GF-D8 (cell line): ENCODE measurements at places on chromosomes 6 and 20.
A peak's percentile ranks its signal among the peaks of the same experiment; 100 is the strongest.

- no peak for DNase-seq
Observed at GRCh38 chr6:148771896-148772554, 25.2 kb downstream of the UST start.

GRCh38 chr6:79077715-79078074, 359 bp downstream of the PHIP start:
- DNase-seq: peak; percentile 53

GRCh38 chr6:26158076-26158580, 70.9 kb downstream of the HFE start:
- DNase-seq: no peak

GRCh38 chr20:50471231-50471630, 39.0 kb upstream of the PTPN1 start:
- no peak for DNase-seq

- DNase-seq: no peak
Observed at GRCh38 chr20:38835792-38836191, 30.3 kb downstream of the PPP1R16B start.

- DNase-seq: no peak
Observed at GRCh38 chr6:83536034-83536646, 23.8 kb downstream of the PRSS35 start.

DNA sequence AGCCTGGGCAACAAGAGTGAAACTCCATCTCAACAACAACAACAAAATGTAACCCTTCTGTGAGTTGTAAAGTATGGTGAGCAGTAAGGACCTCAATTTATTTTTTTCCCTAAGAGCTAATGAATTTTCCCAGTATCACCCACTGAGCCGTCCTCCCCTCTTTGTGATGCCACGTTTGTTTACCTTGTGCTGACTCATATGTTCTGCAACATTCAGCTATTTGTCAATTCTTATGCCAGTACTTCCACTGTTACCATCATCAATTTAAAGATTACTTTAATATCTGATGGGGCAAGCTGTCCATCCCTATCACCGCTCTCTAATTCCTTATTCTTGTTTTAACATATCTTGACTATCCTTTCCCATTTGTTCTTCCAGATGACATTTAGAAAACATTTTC, 37.5 kb downstream of the MAK start:
- no peak for DNase-seq

DNA sequence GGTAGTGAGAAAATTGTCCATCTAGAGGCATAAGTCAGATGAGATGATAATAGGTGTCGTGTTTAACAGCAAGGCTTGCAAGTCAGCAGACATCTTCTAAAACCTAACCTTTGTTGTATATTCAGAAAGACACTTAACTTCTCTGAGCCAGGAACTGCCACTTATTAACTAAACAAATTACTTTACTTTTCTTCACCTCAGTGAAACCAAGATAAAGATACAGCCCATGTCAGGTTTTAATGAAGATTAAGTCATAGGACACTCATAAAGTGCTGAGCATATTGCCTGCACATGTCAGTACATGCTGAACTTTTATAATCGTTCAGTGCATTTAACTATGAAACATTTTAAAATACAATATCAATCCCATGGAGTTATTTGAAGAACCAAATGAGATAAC, 286.8 kb downstream of the NKAIN2 start:
- DNase-seq: no peak

- no peak for DNase-seq
Observed at GRCh38 chr6:73528897-73529296, 8.1 kb upstream of the EEF1A1 start.

GRCh38 chr6:142773859-142774648, 170.9 kb downstream of the HIVEP2 start:
- no peak for DNase-seq

DNA sequence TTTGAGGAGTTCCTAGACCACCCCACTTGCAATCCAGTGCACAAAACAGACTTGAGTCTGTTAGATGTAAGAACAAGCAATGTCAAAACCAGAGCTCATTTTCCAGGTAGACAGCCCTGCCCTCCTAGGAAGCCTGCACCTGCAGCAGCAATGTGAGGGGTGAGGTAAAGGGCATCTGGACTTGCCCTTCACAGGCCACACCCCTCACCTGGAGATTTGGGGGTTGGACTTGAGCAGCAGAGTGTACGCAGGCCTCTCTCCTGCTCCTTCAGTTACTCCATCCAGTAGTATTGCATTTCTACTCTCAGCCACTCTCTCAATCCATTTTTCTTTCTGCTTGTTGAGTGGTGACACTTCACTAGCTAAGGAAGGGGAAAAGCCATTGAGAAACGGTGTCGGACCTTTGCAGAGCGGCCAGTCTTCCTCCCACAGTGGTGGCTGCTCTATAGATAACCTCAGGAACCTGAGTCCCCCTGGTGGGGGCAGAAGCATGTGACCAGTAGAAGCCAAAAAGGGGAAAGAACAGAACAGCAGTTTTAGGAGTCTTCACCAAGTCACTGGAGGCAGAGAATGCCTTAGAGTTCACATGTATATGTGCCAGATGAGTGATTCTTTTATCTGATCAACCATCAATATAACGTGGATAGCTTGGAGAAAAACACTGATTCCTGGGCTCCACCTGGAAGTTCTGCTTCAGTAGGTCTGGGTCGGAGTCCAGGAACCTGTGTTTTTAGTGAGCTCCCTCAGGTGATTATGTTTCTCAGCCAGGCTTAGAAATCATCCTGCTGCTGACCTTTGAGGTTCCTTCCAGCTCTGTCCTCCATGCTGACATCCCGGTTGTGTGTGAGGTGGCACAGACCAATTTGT, 28.0 kb downstream of the ARFGEF2 start:
- DNase-seq: peak; percentile 28

DNA sequence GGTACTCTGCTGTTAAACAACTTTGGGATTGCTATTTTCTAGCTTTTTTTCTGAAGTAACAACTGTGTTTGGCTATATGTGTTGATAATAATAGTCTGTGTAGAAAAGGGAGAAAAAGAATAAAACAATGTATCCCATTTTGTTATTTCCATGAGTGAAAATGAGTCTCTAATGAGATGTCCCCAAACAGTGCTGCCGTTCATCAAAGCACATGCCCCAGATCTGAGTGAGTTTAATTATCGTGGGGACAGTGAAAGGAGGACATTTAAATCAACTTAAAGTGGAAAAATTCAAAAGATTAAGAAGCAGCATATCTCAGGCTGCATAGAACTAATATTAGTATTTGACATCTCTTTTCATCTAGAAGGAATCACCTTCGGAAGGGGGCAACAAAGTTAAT, 59.6 kb downstream of the NCOA7 start:
- no peak for DNase-seq

GRCh38 chr20:2301164-2301622, 5.4 kb downstream of the TGM3 start:
- DNase-seq: peak; percentile 95

DNA sequence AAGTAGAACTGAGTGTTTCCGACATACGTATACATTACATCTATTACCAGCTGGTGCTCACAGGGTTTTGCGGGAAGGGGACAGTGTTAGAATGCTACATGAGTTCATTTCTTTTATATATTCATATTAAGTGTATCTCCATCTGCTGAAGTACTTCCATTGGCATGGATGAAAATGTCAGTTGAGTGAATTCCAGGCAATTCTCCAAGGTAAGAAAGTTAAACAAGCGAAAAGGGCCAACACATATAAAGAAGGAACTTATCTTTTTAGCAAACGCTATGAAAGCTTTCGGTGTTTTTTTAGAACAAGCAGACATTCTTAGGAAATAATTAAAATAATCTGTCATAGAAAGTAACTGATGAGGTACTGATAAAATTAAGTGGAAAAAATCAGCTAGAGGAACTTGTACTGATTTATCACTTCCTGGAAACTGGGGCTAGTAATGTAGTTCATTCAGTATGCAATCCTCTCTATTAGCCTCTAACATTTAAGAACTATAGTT, 34.6 kb downstream of the RNF146 start:
- DNase-seq: no peak

GRCh38 chr6:73156793-73157767, 68.2 kb downstream of the KHDC1L start:
- no peak for DNase-seq

- no peak for DNase-seq
Observed at GRCh38 chr6:129211626-129212025, 328.7 kb downstream of the LAMA2 start.

DNA sequence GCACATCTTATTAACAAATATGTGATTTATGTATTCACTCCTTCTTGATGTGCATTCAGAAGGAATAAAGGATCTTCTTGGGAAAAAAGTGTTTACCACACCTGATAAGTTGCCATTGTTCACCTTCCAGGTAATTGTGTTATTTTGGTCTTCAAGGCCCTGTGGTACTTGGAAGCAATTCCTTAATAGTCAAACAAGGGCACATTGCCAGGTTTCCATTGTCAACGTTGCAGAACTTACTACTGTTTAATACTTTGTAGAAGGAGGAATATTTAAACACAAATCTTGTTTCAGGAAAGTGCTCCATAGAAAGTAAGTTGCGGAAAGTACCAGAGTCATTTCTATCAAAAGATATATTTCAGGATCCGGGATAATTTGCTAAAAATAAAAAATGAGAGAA, 129.5 kb upstream of the SGK1 start:
- DNase-seq: no peak

GRCh38 chr20:48789781-48790472, 37.9 kb downstream of the PREX1 start:
- no peak for DNase-seq

DNA sequence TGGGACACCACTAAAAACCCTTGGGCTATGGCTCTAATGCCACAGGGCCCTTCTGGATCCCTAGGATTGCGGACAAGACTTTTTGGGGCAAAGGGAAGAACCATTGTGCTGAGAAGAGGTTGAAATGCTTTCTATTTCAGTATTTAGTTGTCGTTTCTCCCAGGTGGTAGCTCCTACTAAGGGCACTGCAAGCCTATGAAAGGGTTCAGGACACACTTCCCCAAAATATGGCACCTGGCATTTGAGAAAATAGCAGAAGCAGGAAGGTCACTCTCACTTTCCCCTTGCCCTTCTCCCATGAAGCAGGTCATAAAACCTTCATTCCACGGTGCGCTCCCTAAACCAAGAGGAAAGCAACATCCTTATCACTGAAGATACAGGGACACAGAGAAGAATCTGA, 125.4 kb upstream of the GPR6 start:
- DNase-seq: no peak

DNA sequence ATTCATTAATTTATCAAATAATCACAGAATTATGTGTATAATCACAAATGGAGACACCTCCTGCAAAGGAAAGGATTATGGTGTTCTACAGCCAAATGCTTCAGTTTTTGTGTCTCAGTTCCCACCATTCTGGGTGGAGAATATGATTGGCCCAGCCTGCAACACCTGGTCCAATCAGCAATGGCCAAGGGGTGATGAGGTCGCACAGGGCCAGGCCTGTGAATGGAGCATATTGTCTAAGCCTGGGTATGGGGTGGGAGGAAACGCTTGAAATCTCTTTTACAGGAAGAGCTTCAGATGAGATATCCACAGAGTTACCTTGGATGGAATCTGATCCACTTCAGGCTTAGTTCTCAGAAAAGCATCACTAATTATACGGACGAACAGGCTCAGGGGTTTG, 271.6 kb downstream of the DHX35 start:
- DNase-seq: no peak

DNA sequence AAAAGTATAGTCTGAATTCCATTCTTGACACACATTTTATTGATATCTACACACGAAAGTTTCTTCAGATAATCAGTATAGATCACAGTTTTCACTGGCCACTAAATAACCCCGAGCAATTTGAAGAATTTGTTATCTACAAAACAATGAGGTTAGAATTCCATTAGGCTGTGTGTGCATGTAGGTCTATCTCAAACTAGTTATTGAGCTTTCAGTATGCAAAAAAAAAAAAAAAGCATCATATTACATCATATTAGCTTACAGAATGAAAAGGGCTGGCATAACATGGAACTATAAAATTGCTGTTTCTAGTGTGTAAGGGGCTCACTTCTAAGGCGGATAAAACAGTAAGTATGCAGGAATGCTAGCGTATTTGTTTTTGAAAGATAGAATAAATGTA, 59.5 kb upstream of the ADGRG6 start:
- DNase-seq: no peak

- no peak for DNase-seq
Observed at GRCh38 chr6:29680416-29680815, 536 bp downstream of the ZFP57 start.
